Progenitor cell of endocrine pancreas (in vitro differentiated cells): ENCODE measurements at places on chromosomes 6 and 20. TPM values are rescaled to one million over a fixed set of nuclear protein-coding genes. Genes with fewer than 3 reads are reported as not detected.
A peak's percentile ranks its signal among the peaks of the same experiment; 100 is the strongest.

DNA sequence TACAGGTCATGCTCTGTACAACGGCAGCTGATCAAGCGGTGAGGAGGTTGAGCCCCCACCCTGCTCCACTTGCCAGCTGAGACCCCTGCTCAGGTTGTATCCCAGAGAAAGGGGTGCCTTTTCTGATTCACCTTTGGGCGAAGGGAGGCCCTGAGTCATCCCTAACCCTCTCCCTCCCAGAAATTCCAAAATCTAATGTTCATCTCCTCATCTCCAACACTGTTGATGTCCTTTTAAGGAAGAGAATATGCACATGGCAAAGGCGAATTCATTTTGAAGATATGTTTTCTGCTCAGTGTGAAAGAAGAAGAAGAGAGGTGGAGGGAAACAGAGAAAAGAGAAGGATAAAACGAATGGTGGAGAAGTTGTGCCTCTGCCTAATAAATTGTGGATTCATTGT lies 120.5 kb downstream of the SCML4 start:
- H3K27me3 ChIP-seq = peaks cover 30% of the 10 kb centered on the region
- H3K36me3 ChIP-seq = no peaks in the 10 kb centered on the region
- H3K4me1 ChIP-seq = peaks cover 4% of the 10 kb centered on the region
- no peak overlapping the region for H3K4me3 ChIP-seq
- H3K27ac ChIP-seq = no peak overlapping the region

DNA sequence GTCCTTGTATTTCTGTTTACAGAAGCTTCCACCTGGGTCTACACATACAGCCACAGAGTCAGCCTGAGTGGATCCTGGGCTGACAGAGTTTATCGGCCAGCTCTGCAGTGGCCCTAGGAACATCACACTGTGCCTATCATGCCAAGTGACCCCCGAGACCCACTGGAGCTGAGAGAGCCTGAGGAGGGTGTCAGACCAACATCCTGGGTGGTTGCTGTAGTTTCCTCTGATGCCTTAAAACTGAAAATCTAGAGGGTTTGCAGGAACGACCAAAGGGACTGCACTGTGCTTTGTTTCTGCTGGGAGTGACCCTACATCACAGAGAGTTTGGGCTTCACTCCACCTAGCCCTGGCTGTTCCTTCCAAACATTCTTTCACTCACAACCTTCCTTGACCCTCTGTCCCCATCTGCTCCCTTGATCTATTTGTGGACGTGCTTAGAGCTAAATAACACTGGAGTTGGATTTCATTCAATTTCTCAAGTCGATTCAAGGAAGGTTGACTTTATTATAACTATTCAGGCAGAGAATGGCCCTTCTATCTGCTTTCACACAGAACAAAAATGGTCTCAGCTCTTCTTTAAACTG lies 18.1 kb downstream of the MYLK4 start:
- H3K4me3 ChIP-seq = no peak overlapping the region
- H3K27ac ChIP-seq = no peak overlapping the region
- DNase-seq = no peak
- peaks cover 7% of the 10 kb centered on the region for H3K27me3 ChIP-seq

GRCh38 chr20:57753332-57754164 lies 43.7 kb upstream of the PMEPA1 start:
- no peaks in the 10 kb centered on the region for H3K36me3 ChIP-seq
- H3K27me3 ChIP-seq = peaks cover 2% of the 10 kb centered on the region
- H3K27ac ChIP-seq = peak overlapping the region; percentile 92
- H3K4me3 ChIP-seq = no peak overlapping the region
- H3K4me1 ChIP-seq = peaks cover 6% of the 10 kb centered on the region
- DNase-seq = peak; percentile 38

The GRM1 gene
- total RNA-seq = 0.40 and 0.41 TPM in 2 replicates

- H3K4me1 ChIP-seq = peaks cover 4% of the 10 kb centered on the region
- H3K27me3 ChIP-seq = no peaks in the 10 kb centered on the region
- no peak overlapping the region for H3K4me3 ChIP-seq
- DNase-seq = no peak
- no peak overlapping the region for H3K27ac ChIP-seq
- peaks cover 50% of the 10 kb centered on the region for H3K36me3 ChIP-seq
These were observed 70.5 kb downstream of the PHF20 start for GRCh38 chr20:35842361-35842760.

GRCh38 chr20:19486446-19486845 lies 271.6 kb upstream of the RIN2 start:
- H3K4me3 ChIP-seq = no peak overlapping the region
- no peak for DNase-seq
- H3K27ac ChIP-seq = no peak overlapping the region
- peaks cover 6% of the 10 kb centered on the region for H3K27me3 ChIP-seq

DNA sequence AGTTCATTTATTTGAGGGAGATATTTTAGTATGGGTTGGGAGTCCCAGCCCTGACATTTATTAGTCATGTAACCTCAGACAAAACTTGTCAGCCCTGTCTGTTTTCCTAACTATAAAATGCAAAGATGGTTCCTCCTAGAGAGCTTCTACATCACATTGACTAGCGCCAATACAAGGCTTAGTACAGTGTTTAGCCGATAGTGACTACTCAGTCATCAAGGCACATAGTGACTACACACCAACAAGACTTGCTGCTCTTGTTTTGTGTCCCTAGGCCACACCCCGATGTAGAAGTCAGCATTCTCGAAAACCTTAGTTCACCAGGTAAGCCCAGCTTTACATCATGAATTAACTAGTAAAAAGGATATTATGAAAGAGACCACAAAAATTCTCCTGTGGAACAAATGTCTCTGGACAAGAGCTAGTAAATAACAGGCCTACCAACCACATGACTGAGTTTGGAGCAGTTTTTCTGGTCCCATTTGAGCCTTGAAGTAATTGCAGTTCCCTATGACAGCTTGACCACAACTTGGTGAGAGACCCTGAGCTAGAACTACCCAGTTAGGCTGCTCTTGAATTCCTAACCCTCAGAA lies 68.8 kb downstream of the PFDN4 start:
- no peak for DNase-seq
- no peak overlapping the region for H3K27ac ChIP-seq
- no peak overlapping the region for H3K4me3 ChIP-seq
- peaks cover 15% of the 10 kb centered on the region for H3K4me1 ChIP-seq

DNA sequence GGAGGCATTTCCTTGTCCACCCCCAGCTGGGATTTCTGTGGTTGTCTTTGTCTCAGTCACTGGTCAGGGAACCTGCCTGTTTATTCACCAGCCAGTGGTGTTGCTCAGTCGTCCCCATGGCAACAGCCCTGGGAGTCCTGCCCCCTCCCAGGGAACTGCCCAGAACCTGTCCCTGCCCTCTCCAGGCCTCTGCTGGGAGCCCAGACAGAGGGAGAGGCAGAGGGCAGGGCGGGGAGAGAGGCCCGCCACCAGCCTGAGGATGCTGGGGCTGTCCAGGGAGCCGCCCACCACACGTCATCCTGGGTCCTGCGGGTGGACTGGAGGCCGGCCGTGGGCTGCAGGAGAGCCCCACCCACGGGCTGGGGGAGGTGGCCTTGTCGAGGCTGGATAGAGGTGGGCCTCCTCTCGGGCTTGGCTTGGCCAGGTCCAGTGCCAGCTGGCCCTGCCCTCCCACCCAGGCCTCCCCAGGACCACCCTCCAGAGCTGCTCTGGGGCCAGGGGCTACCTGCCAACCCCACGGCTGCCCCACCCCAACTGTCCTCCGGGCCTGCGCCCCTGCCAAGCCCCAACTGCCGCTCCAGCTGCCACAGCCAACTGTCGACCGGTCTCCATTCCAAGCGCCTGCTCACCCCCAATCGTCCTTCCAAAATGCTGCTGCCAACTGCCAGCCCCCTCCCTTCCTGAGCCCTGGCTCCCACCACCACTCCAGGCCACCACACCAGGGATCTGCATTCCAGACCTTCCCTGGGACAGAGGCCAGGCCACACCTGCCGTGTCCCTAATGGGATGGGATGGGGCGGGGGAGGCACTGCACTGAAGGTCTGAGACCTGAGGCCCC lies 4.2 kb upstream of the ZBTB46 start:
- no peaks in the 10 kb centered on the region for H3K36me3 ChIP-seq
- no peak overlapping the region for H3K27ac ChIP-seq
- DNase-seq = peak; percentile 76
- no peak overlapping the region for H3K4me3 ChIP-seq
- H3K27me3 ChIP-seq = peaks cover 10% of the 10 kb centered on the region
- peaks cover 11% of the 10 kb centered on the region for H3K4me1 ChIP-seq

DNA sequence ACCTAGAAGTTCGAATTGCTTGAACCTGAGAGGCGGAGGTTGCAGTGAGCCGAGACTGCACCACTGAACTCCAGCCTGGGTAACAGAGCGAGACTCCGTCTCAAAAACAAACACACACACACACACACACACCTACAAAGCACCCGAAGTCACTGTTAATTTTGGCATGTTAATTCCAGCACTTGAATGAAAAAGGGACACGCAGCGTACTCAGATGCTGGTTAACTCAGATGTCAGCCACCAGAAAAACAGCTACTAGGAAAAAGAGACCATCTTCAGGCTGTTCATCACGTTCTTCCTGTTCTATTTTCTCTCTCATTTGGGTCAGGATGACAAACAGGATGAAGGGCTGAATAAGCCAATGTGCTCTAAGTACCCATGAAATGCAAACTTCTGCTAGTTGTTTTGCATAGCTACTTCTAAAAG lies 46.9 kb downstream of the BLOC1S5 start:
- no peak overlapping the region for H3K4me3 ChIP-seq
- DNase-seq = no peak
- H3K27ac ChIP-seq = peak overlapping the region; percentile 17

GRCh38 chr6:3265671-3266070 lies 6.9 kb downstream of the PSMG4 start:
- DNase-seq = no peak
- no peaks in the 10 kb centered on the region for H3K27me3 ChIP-seq
- H3K36me3 ChIP-seq = peaks cover 6% of the 10 kb centered on the region
- H3K4me3 ChIP-seq = no peak overlapping the region
- no peak overlapping the region for H3K27ac ChIP-seq

DNA sequence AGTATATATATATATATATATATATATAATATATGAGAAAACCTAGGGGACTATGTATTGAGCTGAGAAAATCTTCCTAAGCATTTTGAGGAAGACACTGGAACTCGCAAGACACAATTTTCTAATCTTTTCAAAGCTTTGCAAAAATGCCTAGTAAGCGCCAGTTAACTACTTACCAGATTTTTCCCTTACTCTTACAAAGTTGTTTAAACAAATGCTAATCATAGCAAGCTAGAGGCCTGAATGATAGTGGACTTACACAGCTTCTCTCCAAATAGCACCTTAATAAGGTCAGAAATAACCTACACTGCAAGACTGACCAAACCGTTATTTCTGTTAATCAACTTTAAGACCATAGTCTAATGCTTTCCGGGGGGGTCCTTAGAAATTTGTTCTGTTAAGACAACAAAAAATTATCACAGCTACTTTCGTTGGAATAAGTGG lies 56.1 kb upstream of the HFE start:
- DNase-seq = no peak
- no peaks in the 10 kb centered on the region for H3K36me3 ChIP-seq
- peak overlapping the region; percentile 90 for H3K4me3 ChIP-seq
- peaks cover 51% of the 10 kb centered on the region for H3K4me1 ChIP-seq
- peak overlapping the region; percentile 99 for H3K27ac ChIP-seq
- no peaks in the 10 kb centered on the region for H3K27me3 ChIP-seq

DNA sequence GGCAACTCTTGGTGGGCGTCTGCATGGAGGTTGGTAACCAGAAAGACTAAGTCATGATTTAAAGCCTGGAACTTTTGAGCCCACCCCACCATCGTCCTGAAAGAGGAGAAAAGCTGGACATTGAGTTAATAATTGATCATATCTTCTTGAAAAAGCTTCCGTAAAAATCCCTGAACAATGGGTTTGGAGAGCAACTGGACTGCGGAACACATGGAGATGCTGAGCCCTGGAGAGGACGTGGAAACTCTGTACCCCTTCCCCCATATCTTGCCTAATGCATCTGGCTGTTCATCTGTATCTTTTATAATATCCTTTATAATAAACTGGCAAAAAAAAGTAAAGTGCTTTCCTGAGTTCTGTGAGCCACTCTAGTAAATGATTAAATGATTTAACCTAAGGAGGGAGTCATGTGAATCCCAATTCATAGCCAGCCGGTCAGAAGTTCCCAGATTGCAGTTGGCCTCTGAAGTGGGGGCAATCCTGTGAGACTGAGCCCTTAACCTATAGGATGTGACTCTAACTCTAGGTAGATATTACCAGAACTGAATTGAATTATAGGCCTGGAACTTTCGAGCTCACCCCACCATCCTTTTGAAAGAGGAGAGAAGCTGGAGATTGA lies 26.5 kb upstream of the LGSN start:
- no peak for DNase-seq
- no peaks in the 10 kb centered on the region for H3K36me3 ChIP-seq
- H3K4me1 ChIP-seq = peaks cover 7% of the 10 kb centered on the region
- H3K4me3 ChIP-seq = no peak overlapping the region
- no peak overlapping the region for H3K27ac ChIP-seq
- no peaks in the 10 kb centered on the region for H3K27me3 ChIP-seq

DNA sequence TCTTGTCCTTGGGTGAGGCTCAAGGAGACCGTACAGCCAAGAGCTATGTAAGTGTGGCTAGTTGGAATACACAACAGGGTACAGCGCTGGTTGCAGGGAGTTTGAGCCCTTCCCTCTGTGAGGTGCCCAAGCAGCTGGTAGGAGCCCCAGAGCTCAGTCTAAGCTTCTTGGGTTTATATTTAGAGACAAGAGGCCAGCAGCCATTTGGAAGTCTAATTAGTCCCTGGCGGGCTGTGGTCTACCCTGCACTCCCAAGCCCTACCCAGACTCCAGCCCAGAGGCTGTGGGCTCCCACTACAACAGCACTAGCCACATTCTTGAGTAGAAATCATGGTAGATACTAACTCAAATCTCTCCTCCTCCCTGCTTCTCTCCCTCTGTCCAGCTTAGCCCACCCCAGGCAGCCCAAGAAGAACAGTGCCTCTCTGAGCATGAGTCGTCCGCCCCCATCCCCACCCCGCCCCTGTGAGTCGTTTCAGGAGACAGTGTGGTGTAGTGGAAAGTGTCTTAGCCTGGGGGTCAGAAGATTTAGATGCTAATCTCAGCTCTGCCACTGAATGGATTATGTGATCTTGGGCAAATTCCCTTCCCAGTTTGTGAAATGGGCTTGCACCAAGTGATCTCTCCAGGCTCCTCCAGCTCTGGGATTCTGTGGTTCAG lies 37.8 kb downstream of the EIF2S2 start:
- H3K27me3 ChIP-seq = no peaks in the 10 kb centered on the region
- H3K27ac ChIP-seq = no peak overlapping the region
- no peak overlapping the region for H3K4me3 ChIP-seq
- H3K36me3 ChIP-seq = peaks cover 6% of the 10 kb centered on the region
- H3K4me1 ChIP-seq = no peaks in the 10 kb centered on the region
